HCT116 (cell line): ENCODE measurements at places on chromosomes 12 and 14. TPM values are rescaled to one million over a fixed set of nuclear protein-coding genes. Genes with fewer than 3 reads are reported as not detected.

DNA sequence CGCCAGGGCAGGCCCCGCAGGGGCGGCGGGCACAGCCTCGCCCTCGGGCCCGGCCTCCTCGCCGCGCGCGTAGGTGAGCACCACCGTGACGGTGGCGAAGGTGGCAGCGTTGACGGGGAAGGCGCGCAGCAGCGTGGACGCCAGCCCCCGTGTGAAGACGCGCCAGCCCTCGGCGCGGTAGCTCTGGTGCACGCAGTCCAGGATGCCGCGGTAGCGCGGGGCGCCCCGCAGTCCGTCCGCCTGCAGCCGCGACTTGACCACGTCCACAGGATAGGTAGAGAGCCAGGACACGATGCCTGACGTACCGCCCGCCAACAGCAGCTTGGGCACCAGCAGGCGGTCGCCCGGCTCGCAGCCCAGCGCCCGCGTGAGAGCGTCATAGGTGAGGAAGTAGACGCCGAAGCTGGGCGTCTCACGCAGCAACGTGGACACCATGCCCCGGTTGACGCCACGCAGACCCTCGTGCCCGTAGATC is 13.9 kb downstream of the SLC25A29 start:
- DNase-seq, result no peak
- no peaks in the 10 kb centered on the region for H3K36me3 ChIP-seq
- H3K4me3 ChIP-seq, result no peak overlapping the region
- no peaks in the 10 kb centered on the region for H3K27me3 ChIP-seq
- H3K4me1 ChIP-seq, result no peaks in the 10 kb centered on the region

GRCh38 chr12:94025068-94025467 is 123.3 kb upstream of the PLXNC1 start:
- no peaks in the 10 kb centered on the region for H3K4me1 ChIP-seq
- H3K27ac ChIP-seq, result no peak overlapping the region
- no peaks in the 10 kb centered on the region for H3K27me3 ChIP-seq
- DNase-seq, result no peak
- H3K36me3 ChIP-seq, result no peaks in the 10 kb centered on the region

- no peak overlapping the region for H3K27ac ChIP-seq
- no peak overlapping the region for H3K4me3 ChIP-seq
- DNase-seq, result no peak
- H3K4me1 ChIP-seq, result no peaks in the 10 kb centered on the region
These were observed 60.2 kb downstream of the STAB2 start for GRCh38 chr12:103647267-103647666.

The HHIPL1 gene
- total RNA-seq, result not detected
